RCC 7860 (cell line): ENCODE measurements at places on chromosomes 16 and 17.

- no peak for DNase-seq
Measured at GRCh38 chr16:11168386-11169051, 87.5 kb downstream of the SOCS1 start.

DNA sequence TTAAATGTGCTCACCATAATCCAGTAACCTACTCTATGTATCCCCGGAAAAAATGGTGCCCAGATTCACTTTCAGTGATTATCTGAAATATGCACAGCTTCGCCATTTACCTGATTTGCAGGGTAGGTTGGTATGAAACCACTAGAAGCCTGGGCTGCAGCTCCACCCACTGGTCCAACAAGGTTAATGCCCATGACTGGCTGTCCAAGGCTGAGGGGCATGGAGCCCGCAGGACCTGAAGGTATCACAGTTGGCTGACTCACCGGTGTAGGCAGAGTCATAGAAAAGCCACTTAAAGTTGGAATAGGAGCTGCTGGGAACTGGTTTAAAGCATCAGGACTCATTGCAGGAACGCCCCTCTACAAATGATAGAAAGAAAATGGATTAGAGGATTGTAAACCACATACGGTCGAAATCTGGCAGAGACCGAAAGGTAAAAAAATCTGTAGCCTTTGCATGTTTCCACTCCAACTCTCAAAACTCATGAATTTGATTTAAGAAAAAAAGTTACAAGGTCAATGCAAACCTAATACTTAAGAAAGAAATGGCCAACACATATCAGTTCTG is 38.6 kb downstream of the SYNRG start:
- DNase-seq: peak; percentile 83

- DNase-seq: no peak
Measured at GRCh38 chr16:56226187-56226586, 34.9 kb downstream of the GNAO1 start.

- no peak for DNase-seq
Measured at GRCh38 chr16:70703041-70703834, 17.4 kb upstream of the MTSS2 start.

GRCh38 chr16:1687427-1688316 is 9.6 kb downstream of the JPT2 start:
- DNase-seq: peak; percentile 86

GRCh38 chr17:259341-259976 is 78.0 kb upstream of the DOC2B start:
- DNase-seq: no peak

- DNase-seq: no peak
Measured at GRCh38 chr16:1527836-1528811, 5.3 kb upstream of the TMEM204 start.

DNA sequence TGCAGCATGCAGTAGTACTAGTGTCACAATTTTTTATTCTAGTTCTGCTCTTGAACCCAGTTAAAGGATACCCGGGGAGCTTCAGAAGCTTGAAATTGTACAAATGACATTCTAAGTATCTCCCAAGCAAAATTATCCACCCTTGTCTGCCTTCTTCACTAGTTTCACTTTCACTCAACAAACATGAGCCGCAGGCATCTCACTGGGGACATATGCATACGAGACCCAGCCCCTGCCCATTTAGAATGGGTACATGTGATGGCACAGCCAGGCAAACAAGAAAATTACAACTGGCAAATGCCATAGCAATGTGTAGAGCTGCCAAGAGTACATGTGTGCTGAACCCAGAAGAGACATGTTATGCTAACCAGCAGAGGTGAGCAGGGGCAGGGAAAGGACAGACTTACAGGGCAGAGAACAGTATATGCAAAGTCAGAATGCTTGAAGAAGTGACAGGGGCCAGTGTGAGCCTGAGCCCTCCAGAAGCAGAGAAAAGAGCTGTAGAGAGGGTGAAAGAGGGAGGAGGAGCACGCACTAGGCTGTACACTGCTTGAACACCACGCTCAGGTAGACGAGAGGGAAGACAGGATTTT is 8.3 kb downstream of the GINS2 start:
- no peak for DNase-seq

DNA sequence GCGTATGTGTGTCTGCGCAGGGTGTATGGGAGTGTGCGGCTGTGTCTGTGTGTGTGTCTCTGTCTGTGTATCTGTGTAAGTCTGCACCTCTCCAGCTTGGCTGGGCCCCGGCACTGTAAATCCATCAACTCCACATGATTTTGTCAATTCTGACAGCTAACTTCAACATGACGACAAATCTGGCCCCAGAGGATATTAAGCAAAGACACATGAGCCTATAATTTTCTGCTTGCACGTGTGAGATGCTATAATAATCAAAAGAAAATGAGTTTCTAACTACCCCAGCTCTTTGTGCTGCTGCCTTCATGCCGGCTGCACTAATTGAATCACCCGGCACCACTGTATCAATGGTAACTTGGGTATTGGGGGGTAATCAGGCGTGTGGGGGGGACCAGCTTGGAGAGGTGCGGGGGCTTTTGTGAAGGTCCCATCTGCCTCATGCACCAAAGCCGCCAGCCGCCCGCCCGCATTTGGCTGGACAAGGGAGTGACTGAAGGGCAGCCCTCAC is 57.6 kb upstream of the LHX1 start:
- DNase-seq: no peak

GRCh38 chr16:78925083-78925767 is 675.3 kb downstream of the MAF start:
- no peak for DNase-seq

GRCh38 chr16:67461600-67462278 is 19.2 kb downstream of the ATP6V0D1 start:
- no peak for DNase-seq

DNA sequence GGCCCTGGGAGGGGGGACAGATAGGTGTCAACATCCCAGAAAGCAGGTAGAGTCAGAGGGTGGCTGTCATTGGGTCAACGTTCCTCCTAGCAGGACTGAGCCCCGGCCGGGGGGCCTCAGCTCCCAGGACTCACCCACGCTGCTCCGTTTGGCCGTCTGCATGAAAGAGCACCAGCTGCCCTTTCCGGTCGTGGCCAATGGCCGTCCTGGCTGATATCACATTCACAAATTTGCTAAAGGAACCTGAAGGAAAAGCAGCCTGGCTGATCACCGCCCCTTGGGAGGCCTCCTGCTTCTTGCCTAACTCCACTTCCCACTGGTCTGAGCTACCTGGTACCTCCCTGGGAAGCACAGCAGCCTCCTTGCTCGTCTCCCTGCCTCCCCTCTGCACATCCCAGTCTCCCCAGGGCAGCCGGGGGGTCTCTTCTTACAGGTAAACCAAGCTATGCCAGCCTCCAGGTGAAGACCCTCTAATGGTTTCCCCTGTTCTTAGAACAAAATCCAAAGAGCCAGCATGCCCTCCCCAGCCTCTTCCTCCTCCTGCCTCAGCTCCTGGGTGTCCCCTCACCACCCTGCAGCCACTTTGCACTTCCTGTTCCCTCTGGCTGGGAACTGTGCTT is 3.4 kb downstream of the NAGPA start:
- no peak for DNase-seq

- no peak for DNase-seq
Measured at GRCh38 chr17:68054296-68054900, 18.9 kb downstream of the KPNA2 start.

GRCh38 chr16:70605283-70605657 is 41.1 kb upstream of the IL34 start:
- no peak for DNase-seq

DNA sequence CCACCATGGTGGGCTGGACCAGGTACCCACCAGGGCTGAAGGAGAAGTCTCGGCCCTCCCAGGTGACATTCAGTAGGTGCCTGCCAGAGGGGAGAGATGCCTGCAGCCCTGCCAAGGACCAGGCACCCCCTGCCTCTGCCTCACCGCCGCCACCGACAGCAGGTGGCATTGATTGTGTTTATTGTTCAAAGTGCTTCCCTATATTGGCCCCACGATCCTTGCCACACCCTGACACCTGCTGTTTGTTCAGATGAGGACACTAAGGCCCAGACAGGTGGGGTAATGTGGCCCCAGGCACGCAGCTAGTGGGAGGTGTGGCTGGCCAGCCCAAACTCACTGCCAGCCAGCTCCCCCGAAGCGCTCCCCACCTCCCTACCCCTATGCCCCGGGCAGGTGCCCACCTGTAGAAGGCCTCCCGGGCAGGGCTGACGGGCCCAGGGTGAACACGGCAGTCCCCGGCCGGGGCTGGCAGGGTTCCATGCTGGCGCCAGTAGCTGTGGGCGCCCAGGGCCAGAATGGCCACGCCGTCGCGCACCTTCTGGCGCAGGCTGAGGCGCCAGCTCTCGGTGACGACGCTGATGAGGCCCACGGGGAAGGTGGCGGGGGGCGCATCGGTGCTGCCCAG is 8.0 kb downstream of the GRIN2C start:
- no peak for DNase-seq

- DNase-seq: no peak
Measured at GRCh38 chr16:66834746-66835145, 4.0 kb upstream of the NAE1 start.

GRCh38 chr16:85025781-85026653 is 1.6 kb upstream of the KIAA0513 start:
- no peak for DNase-seq

DNA sequence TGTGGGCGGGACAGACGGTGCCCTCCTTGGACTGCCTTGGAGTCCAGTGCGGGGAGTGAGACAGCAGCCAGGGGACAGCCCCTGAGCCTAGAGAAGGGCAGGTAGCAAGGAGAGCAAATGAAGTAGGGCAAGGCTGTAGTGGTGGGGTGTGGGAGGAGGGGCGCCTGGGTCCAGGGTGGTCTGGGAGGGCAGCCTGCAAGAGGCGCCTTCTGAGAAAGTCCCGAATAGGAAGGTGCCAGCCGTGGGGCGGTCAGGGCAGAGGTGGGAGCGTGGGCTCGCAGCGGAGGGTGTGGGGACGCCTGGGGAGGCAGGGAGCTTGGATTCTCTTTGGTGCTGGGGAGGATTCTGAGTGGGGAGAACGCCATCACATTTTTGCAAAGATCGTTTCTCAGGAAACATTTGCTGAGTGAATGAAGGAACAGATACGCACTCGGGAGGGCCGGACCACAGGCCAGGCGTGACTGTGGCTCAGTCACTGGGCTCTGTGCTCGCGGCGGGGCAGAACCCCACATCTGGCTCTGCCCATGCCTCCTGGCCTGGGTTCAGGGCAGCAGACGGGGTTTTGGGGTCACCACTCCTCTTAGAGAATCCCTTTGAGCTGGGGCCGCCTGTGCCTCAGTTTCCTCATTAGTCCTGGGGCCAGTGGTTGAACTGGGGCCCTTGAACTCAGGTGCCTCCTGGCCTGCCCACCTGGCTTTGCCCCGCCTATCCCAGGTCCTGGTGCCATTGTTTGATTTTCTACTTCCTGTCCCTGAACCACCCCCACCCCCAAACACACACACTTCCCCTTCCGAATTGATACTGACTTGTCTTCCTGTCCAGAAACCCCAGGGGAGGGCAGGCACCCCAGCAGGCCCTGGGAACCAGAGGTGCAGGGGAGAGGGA is 4.2 kb downstream of the SNN start:
- DNase-seq: no peak

DNA sequence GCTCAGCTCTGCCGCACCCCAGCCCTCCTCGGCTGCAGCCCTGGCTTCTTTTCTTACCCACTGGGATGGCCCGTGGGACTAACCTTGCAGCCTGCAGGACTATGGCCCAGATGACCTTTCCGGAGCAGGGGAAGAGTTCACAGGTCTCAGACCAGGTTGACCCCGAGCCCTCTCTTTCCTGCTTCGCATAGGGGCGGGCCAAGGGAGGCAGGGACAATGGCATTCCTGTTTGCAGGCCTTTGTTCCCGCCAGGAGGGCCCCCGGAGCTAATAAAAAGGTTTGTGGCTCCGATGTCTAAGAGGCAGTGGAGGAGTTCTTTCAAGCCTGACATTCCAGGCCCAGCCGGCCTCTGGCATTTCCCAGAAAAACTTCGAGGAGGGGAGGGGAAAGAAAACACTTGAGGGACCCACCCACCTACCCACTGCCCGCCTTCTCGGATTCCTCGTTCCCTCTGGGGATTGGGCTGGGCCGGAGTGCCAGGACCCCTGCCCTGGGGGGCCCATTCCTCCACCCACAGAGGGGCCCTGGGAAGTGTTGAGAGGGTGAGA is 5.8 kb upstream of the SOCS3 start:
- DNase-seq: no peak

GRCh38 chr17:3935140-3935542 is 18.9 kb upstream of the P2RX1 start:
- no peak for DNase-seq

- peak; percentile 60 for DNase-seq
Measured at GRCh38 chr17:2081564-2081963, 26.7 kb downstream of the HIC1 start.

DNA sequence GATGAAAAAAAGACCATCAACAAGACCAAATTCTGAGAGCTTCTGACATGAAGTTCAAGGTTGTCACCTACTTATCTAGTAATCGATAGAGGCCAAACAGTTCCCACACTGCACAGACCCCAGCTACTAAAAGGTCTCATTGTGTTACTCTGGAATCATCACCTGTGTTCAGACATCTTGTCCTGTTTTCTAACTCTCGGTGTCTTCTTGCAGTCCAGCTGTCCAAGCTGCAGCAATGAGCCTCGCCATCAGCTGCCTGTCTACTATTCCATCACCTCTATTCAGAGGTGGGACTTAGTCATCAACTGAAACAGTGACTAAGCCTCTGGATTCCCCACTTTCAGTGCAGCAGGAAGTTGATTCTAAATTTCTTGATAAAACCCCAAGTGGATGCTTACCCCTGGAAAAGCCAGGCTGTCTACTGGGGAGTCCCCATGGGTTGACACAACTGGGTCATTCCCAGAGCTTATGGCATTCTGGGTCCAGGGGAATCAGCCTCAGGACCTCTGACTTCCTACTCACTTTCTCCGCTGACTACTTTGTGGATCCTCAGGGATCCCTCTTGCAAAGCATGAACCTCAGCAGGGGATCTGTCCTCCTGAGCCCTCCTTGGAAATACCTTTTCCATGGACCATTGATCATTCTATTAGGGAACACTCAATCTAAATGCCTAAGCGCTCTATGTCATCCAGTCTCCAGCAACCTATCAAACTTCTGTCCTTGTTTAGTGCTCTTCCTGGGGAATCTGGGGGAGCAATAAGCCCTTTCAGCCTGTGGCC is 46.5 kb downstream of the HNF1B start:
- DNase-seq: peak; percentile 70

- DNase-seq: no peak
Measured at GRCh38 chr16:70701998-70702397, 16.1 kb upstream of the MTSS2 start.

DNA sequence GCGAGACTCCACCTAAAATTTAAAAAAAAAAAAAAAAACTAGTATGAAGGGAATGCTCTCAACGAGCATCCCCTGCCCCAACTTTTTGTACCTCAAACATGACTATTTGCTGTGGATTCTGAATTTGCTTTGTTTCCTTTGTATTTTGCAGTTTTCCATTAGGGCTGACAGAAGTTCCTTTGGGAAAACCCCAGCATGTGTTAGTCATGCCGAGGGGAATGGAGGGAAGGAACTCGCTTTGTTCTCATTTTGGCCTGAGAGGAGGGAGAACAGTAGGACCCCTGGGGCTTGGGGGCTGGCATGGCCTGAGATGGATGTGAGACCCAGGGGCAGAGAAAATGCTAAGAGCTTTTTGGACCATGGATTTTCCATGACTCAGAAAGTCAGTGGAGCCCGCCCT is 20.5 kb downstream of the KRT9 start:
- no peak for DNase-seq
